ENCODE measurements at places on chromosomes 4 and X. TPM values are rescaled to one million over a fixed set of nuclear protein-coding genes. Genes with fewer than 3 reads are reported as not detected.

- peaks cover 90% of the 10 kb centered on the region for H3K4me1 ChIP-seq
- H3K27ac ChIP-seq, result peak overlapping the region; percentile 89
- H3K36me3 ChIP-seq, result no peaks in the 10 kb centered on the region
- peak overlapping the region; percentile 46 for H3K4me3 ChIP-seq
- H3K27me3 ChIP-seq, result no peaks in the 10 kb centered on the region
- peak; percentile 61 for DNase-seq
Observed at GRCh38 chrX:119685225-119686066, 7.5 kb downstream of the SEPTIN6 start.

GRCh38 chrX:48936429-48937053, 17.7 kb upstream of the PIM2 start:
- H3K4me1 ChIP-seq, result peaks cover 85% of the 10 kb centered on the region
- DNase-seq, result no peak
- H3K36me3 ChIP-seq, result peaks cover 5% of the 10 kb centered on the region

DNA sequence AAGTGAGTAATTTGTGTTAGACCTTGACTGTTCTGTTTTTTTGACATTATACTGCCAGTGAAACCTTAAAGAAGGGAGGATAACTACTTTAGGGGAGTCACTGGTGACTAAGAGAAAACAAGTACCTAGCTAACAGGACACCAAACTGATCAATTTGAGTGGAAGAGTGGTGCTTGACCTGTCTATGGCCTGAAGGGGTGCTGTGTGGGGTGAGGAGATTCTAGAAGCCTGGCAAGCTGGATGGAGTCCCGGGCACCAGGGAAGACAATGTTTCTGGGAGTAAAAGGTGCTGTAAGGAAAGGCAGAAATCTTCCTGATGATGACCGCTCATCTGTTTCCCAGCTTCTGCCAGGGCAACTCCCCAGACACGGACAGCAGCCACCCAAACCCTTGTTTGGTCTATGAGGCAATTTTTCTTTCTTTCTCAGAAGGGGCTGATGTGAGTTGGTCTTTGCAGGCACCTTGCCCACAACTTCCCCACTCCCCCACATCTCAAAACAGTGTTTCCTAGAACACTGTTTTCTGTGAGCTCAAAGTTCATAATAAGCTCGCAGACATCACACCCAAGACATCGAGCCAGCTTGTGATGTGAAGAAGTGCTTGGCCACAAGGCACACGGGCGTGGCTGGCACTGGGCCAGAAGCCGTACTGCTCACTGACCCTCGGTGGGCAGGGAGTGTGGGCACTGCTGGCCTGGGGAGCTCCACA, 4.6 kb downstream of the TXK start:
- peaks cover 77% of the 10 kb centered on the region for H3K4me1 ChIP-seq
- no peaks in the 10 kb centered on the region for H3K27me3 ChIP-seq
- peak overlapping the region; percentile 29 for H3K4me3 ChIP-seq
- DNase-seq, result no peak

- H3K4me1 ChIP-seq, result peaks cover 44% of the 10 kb centered on the region
- no peak for DNase-seq
- H3K27me3 ChIP-seq, result no peaks in the 10 kb centered on the region
- no peak overlapping the region for H3K4me3 ChIP-seq
Observed at GRCh38 chr4:25238052-25238451, 4.2 kb downstream of the PI4K2B start.

DNA sequence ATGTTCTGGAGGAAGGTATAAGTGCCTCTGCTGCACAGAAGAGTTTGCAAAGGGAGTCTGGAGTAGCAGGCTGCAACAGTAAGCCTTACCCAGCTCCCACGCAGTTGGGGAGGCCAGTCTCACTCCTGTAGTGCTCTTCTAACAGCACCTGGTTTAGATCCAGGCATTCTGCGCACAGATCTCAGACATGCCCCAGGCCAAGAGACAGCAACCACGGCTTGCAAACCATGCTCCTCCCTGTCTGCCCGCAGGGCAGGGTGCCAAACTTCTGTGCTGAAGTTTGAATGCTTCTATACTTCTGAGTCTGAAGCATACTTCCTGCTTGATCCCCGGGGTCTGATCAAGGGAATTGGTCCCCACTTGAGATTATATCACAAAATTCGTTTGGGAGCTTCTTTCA, 106.3 kb downstream of the LINC00632 start:
- no peak for DNase-seq
- H3K27ac ChIP-seq, result no peak overlapping the region
- H3K36me3 ChIP-seq, result no peaks in the 10 kb centered on the region

Gene HERC3
- 97.1 TPM for total RNA-seq

Gene TRIM60
- total RNA-seq, result not detected

Gene PCDH7
- total RNA-seq, result not detected

Gene SULT1E1
- not detected for total RNA-seq

Gene SRD5A3
- 2.9 TPM for total RNA-seq
